ENCODE measurements at places on chromosomes 12 and 14. TPM values are rescaled to one million over a fixed set of nuclear protein-coding genes. Genes with fewer than 3 reads are reported as not detected.

DNA sequence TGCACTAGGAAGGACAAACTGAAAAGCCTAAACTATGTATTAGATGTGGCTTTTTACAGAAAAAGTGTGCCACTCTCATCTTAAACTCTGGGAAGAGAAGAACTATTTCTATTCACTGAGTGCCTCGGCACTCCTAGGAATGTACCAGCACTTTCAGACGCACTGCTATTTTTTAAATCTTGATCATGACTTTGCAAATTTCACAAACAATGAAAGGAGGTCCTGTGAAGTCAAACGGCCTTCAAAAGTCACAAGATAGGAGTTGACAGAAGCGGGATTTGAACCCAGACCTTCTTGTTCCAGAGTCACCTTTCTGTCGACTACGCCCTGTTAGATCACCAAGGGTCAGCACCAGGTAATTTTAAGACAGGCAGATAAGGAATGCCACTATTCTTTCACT lies 365.4 kb downstream of the VRK1 start:
- no peak for DNase-seq

DNA sequence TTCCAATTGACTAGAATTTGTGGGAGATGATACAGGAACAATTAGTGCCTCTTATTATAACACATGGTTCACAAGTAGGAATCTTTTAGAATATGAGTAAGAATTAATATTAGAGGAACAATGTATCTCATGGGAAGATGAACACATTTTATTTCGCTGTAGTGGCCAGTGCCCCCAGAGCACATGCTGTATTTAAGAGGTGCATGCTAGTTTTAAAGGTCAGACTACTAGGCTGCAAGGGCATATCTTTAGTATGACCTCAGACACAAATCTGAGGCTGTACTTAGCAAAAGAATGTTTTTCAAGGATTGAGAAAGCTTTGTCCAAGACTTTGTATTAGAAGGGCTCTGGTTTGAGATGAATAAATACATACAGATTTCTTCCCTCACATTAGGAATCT lies 586.9 kb downstream of the CCER1 start:
- no peak for DNase-seq

LTB4R gene
- 5.6 TPM for total RNA-seq

- DNase-seq = no peak
Observed at GRCh38 chr12:115155665-115156645, 472.0 kb upstream of the TBX3 start.

NTS gene
- total RNA-seq = 1.4 TPM

GRCh38 chr14:21891921-21892320 lies 218.3 kb upstream of the OR4E1 start:
- DNase-seq = no peak

- DNase-seq = no peak
Observed at GRCh38 chr14:32367516-32367915, 38.4 kb downstream of the AKAP6 start.

ANKS1B gene
- total RNA-seq = 32.7 TPM

ALDH6A1 gene
- 11.9 TPM for total RNA-seq

- no peak for DNase-seq
Observed at GRCh38 chr12:67572492-67572891, 76.1 kb upstream of the DYRK2 start.

DNA sequence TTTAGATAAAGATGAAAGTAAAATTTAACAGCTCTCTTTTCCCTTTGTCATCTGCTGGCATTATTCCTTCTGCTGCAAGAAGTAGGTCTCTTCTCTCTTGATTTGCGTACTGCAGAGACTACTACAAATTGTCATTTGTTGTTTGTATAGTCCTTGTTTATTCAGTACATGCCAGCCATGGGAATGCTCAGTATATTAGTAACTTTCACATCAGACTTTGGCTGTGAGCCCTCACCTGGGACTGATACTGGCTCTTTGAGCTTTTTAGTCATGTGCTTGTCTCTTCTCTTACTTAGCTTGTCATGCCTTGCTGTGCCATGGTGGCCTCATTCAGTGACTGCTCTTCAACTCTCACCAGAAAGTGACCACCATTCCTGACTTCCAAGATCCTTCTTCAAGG lies 169.8 kb downstream of the PRKCH start:
- no peak for DNase-seq

- DNase-seq = no peak
Observed at GRCh38 chr14:89746654-89747053, 207.9 kb downstream of the EFCAB11 start.

GRCh38 chr14:32018391-32019092 lies 58.6 kb upstream of the ARHGAP5 start:
- DNase-seq = no peak

DNA sequence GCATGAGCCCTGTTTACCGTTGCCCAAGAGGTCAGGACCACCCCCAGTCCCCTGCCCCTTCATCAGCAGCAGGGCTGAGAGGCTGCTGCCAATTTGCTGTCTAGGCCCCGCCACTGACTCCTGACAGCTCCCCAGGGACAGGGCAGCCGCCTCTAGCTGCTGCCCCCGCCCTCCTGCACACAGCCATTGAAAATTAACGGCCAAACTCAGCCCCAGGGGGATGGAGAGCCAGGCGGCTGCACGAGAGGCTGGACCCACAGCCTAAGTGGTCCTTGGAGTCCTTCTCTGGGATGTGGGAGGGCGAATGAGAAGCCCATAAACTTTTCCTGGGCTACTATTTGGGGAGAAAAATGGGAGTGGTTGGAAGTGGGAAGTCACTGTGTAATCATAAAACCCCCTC lies 4.6 kb downstream of the FOXN4 start:
- DNase-seq = no peak

- DNase-seq = no peak
Observed at GRCh38 chr12:120412421-120412820, 25.5 kb upstream of the COX6A1 start.

GRCh38 chr12:111556676-111557075 lies 42.4 kb downstream of the ATXN2 start:
- no peak for DNase-seq

DNA sequence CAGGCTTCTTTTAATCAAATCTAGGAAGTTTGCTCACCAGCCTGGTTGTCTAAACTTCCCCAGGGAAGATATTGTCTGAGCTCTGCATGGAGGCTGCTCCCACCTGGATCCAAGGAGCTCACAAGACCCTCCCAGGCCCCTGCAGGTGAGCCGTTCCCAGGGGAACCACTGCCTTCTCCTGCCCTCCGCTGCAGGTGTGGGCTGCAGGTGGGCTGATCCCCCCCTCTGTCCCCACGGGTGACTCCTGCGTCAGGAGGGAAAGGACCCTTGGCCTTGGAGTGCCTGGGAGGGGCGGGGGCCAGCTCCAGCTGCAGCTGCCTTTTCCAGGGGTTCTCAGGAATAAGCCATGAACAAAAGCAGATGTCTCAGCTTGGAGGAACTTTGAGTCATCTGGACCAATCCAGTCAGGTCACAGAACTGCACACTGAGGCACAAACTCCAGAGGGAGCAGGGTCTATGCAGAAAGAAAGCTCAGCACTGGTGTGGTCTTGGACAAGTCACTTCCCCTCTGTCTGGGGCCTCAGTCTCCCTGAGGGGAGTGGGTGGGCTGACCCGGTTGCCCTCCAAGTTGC lies 246.6 kb upstream of the RTL1 start:
- DNase-seq = no peak

DNA sequence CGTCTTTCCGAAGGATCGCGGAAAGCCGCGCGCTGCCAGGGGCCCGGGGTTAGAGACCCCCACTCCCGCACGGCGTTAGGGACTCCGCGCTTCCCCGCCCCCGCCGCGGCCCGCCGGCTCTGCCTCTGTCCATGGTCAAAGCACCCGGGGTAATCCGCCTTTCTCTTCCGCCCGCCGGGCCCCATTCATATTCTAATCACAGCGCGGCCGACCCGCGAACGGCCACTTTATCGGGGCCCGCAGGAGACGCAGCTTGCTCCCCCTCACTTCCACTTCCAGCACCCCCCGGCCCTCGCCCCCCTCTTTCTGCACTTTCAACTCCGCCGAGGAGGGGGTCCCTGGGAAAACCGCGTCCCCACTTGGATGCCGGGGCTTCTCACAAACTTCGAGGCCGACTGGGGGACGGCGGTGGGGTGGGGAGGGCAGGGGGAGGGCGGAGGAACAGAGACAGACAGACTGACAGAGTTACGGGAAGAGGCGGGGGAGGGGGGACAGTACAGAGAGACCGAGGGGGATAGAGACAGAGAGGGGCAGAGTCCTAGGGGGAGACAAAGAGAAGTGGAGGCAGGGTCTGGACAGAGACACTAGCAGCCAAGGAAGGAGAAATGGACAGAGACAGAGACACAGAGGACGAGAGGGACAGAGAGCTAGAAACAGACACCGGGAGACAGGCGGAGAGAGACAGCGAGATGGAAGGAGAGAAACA lies 1.1 kb upstream of the RFX4 start:
- DNase-seq = peak; percentile 83

DNA sequence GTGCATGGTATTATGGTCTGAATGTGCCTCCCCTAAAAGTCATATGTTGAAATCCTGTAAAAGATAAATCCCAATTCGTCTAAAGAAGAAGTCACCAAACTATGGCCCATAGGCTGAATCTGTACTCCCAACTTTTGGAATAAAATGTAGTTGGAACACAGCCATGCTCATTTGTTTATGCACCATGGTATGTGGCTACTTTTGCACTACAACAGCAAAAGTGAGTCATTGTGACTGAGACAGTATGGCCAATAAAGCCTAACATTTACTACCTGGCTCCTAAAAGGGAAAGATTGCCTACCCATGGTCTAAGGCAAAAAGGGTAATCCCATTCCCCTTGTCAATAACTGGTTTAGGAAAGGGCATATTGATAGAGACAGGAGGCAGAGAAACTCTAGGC lies 101.8 kb downstream of the LRIG3 start:
- DNase-seq = no peak

GRCh38 chr12:124848621-124849380 lies 14.9 kb downstream of the SCARB1 start:
- DNase-seq = no peak

SINHCAF gene
- total RNA-seq = 21.5 TPM

LBHD2 gene
- total RNA-seq = not detected

DNA sequence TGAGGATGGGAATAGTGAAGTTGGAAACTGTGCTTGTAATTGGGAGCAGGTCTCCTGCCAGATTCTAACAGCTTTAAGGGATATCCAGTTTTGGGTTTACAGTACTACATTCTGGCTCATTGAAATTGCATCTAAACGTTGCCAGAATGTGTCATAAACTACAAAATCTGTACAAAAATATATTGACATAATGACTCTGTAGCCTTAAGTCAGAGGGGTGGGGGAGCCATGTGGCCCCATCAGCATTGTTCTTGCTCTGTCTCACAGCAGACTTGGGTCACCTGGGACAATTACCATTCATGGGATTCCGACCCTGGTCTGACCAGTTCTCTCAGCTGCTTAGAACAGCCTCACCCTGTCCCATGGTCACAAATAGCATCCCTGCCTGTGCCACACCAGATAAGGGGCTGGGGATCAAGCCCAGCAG lies 43.3 kb upstream of the MED13L start:
- no peak for DNase-seq

DNA sequence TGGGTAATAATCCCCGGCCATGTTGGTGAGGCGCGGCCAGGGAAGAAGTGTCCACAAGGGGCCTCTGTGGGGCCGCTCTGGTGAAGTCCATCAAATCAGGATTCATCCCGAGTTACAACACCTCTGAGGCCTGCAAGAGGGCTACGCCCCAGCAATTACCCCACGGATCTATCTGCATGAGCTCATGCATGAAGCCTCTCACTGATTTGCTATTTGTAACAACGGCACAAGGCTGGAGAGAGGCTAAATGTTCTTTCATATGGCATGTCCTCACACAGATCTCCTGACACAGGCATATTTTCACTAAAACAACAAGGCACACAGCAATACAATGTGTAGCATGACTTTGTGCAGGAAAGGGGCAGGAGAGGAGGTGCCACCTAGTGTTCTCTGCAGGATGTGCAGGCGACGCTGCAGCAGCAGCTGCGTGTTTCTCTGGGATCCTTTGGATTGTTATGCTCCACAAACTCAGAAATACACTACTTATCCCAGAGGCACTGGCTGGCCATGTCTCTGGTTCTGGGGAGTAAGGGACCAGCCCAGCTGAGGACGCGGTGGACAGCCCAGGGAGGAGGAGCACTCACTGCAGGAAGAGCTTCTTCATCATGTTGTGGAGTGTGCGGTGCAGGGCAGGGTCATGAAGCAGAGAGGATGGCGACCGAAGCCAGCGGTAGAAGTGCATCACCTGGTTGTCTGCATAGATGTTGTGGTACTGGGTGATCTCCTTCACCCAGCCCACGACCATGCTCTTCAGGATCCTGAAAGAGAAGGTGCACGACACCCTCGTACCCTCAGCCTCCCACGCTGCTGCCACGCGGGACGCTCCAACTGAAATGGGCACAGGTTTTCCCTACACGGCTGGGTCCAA lies 20.2 kb downstream of the P2RX2 start:
- DNase-seq = peak; percentile 64

DNA sequence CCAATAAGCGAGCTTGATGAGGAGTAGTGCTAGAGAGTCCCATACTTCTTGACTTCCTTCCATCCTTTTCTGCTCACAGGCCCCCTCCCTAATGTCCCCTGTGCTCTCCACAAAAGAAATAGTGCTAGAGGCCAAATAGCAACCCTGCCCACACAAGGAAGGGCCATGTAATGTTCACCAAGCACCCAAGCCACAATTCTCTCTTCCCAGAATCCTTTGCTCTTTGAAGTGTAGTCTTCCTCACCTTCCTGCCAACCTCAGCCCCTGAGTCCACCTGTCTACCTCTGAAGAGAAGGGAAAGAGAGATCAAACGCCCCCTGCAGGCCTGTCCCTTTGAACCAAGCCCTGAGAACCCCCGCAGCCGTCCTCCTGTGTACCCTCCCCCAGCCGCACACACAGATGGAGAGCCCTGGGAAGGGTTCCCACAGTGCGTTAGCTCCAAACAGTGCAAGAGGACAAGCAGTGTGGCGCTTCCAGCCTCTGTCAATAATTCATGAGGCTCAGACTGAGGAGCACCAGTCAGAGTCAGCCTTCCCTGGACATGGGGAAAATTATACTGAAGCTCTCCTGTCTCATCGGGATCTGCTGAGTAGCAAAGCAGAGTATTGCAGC lies 1.9 kb upstream of the DHRS4 start:
- DNase-seq = no peak

GRCh38 chr12:124469193-124469888 lies 98.1 kb downstream of the NCOR2 start:
- no peak for DNase-seq

CLEC4C gene
- not detected for total RNA-seq

GRCh38 chr14:24032727-24033418 lies 18.9 kb upstream of the CARMIL3 start:
- DNase-seq = no peak

RD3L gene
- not detected for total RNA-seq

FAM90A1 gene
- total RNA-seq = 0.23 TPM

DNA sequence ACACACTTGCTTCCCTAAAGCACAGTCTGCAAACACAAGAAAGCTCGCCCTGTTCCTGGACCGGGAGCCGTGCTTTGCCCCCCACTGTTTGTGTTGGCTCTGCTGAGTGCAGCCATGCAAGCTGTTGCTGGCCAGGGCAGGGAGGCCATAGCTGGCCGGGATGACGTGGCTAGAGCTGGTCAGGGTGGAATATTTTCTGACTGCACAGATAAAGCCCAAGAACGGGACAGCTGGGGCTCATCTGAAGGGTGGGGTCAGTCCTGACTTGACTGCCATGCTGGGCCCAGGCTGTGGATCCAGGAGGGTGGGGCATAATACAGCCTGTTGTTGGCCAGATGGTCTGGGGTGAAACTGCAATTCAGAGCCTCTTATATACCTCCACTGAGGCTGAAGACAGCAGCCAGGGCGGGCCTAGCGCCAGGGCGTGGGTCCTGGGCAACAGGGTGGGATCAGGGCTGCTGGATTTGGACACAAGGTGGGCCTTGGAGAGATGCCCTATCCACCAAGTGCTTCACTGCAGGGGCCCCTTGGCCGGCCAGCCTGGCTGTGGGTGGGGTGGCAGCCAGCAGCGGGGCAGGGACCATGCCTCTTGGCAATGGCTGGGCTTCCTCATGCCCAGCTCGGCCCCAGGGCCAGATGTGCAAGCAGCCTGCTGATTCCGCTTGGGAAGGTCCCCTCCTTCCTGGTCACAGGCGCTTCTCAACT lies 14.8 kb downstream of the KMT5A start:
- DNase-seq = peak; percentile 90
